Hypothalamus (tissue), 51 donors: ENCODE measurements at places on chromosomes 4 and X.

DNA sequence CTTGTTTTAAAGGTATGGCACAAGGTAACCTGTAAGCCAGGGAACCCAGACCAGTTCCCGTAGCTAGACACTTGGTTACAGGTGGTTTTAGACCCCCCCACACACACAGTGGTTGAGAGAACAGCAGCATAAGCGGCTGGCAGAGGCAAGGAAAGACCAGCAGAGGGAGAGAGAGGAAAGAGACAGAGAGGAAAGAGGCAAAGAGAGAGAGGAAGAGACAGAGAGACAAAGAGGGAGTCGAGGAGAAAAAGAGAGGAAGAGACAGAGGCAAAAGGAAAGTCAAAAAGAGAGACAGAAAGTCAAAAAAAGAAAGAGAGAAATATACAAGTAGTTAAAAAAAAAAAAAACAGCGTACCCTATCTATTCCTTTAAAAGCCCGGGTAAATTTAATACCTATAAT lies 19.5 kb upstream of the PCSK1N start:
- DNase-seq: no peak

GRCh38 chrX:46758163-46758955 lies 559 bp downstream of the SLC9A7 start:
- DNase-seq: no peak

GRCh38 chr4:74567981-74568380 lies 123.0 kb downstream of the AREG start:
- no peak for DNase-seq

- no peak for DNase-seq
Measured at GRCh38 chrX:1564750-1565683, 26.4 kb upstream of the AKAP17A start.

DNA sequence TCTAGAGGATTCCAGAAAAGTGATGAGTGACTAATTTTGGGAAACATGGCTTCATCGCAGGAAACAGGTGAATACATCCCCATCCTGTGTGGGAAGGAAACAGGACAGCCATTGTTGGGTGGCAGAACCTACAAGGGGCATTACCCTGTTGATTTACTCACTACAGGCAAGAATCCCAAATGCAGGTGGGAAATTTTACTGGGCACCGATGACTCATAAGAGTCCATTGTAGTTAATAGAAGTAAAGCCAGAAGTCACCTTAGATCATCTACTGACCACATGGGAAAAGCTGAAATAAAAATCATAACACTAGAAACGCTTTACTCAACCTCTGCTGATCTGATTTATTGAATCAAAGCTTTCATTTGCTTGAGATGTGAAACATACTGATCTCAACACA lies 136.4 kb downstream of the TRIML1 start:
- DNase-seq: no peak

GRCh38 chr4:26206339-26206738 lies 114.5 kb upstream of the RBPJ start:
- DNase-seq: no peak

DNA sequence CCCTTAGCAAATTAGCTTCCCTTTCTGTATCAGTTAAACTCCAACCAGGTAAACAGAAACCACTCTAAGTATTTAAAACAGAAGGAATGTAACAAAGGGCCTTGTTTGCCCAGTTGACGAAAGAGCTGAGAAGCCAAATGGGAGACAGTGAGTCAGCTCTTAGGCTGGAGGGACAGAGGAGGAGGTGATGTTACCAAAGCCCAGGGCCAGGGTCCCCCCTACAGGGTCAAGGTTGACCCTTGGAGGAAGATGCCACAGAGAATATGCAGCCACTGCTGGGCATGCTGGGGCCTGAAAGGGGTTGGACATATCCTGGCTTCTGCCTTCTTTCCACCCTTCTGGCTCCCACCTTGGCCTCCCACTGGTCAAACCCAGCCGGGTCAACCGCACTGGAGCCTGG lies 38.3 kb upstream of the LGI2 start:
- no peak for DNase-seq

GRCh38 chr4:167233685-167234315 lies 494 bp downstream of the SPOCK3 start:
- DNase-seq: peak; percentile 15

GRCh38 chr4:16496501-16496900 lies 270.2 kb upstream of the TAPT1 start:
- DNase-seq: no peak
